Stimulated activated CD8-positive, alpha-beta memory T cell treated with anti-CD3 and anti-CD28 coated beads, Interleukin-7, amount 100 ng/mL, for 4 hours (primary cell): ENCODE measurements at places on chromosomes 6 and 20.

DNA sequence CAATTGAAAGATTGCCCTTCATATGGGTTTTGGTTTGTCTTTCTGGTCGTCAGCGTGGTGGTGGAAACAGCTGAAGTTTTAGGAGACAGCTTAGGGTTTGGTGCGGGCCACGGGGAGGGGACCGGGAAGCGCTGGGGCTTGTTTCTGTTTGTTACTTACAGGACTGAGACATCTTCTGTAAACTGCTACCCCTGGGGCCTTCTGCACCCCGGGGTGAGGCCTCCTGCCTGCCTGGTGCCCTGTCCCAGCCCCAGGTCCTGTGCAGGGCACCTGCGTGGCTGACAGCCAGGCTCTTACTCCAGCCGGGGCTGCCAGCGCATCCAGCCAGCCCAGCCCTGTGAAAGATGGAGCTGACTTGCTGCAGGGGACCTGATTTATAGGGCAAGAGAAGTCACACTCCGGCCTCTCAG, 22.8 kb downstream of the NPEPL1 start:
- no peak for DNase-seq

- no peak for DNase-seq
Measured at GRCh38 chr6:166448432-166448831, 65.7 kb upstream of the MPC1 start.

GRCh38 chr20:18496042-18496441, 983 bp downstream of the RBBP9 start:
- DNase-seq: no peak

- no peak for DNase-seq
Measured at GRCh38 chr6:161318456-161318855, 44.6 kb upstream of the AGPAT4 start.

GRCh38 chr20:59526242-59527225, 77.8 kb upstream of the PHACTR3 start:
- DNase-seq: no peak

GRCh38 chr20:11193241-11193640, 519.4 kb upstream of the JAG1 start:
- DNase-seq: no peak

DNA sequence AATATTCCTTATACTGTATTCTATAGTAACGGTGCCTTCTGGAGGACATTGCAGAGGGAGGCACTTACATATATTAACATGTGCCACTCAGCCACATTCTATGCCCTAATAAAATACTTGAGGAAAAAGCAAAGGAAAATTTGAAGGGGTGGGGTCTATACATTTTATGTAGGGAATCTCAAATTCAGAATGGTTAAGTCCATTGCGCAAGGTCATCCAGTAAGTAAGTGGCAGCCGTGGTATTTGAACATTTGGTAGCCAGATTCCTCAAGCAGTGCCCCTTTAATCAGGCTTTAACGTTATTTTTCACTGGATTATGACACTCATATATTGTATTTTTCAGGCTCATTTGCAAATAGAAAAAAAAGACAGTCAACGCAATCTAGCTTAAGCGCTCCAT, 738.3 kb downstream of the DOK5 start:
- no peak for DNase-seq

- no peak for DNase-seq
Measured at GRCh38 chr6:145028144-145028818, 707.0 kb downstream of the EPM2A start.

DNA sequence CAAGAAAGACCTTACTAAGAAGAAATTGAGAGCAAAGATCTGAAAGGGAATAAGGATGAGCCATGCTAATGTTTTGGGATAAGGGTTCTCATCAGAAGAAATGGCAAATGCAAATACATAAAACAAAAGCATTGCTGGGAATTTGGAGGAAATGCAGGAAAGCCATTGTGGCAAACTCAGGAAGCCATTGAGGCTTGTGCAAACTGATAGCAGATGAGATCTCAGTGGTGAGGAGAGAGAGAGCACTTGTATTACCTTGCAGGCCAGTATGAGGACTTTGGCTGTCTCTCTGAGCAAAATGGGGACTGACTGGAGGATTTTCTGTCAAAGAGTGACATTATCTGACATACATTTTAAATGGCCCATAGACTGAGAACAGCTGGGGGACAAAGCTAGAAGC, 103.0 kb downstream of the ADGRB3 start:
- DNase-seq: no peak

GRCh38 chr20:63930971-63931553, 25.2 kb downstream of the UCKL1 start:
- DNase-seq: no peak

DNA sequence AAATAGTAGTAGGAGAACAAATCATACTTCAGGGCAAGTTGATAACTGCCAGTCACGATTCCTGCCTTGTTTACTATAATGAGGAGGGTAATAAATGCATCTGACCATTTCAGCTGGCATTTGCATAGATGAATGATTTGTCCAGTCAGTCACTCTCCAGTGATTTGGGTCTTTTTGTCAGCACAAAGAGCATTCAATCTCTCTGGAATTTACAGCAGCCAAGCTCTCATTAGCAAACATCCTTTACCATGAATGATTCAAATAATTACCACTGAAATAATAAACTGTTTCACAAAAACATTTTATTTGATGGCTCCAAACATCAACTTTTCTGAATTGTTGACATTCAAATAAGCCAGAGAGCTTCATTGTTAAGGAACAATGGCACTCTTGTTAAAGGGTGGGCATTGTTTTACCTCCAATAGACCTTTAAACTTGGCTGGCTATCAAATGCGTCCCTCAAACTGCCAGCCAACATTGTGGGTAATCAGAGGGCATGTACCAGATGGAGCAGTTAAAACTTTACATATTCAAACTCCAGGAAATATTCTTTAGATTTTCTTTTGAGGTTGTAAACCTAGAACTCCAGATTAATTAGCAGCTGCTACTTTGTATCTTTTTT, 30.0 kb upstream of the FBXL4 start:
- no peak for DNase-seq

- no peak for DNase-seq
Measured at GRCh38 chr20:54515793-54516628, 40.6 kb downstream of the DOK5 start.

GRCh38 chr20:11174861-11175260, 501.1 kb upstream of the JAG1 start:
- DNase-seq: no peak

- DNase-seq: no peak
Measured at GRCh38 chr6:4125933-4126864, 9.2 kb downstream of the ECI2 start.

- DNase-seq: no peak
Measured at GRCh38 chr20:9262653-9263194, 193.8 kb downstream of the PLCB4 start.

DNA sequence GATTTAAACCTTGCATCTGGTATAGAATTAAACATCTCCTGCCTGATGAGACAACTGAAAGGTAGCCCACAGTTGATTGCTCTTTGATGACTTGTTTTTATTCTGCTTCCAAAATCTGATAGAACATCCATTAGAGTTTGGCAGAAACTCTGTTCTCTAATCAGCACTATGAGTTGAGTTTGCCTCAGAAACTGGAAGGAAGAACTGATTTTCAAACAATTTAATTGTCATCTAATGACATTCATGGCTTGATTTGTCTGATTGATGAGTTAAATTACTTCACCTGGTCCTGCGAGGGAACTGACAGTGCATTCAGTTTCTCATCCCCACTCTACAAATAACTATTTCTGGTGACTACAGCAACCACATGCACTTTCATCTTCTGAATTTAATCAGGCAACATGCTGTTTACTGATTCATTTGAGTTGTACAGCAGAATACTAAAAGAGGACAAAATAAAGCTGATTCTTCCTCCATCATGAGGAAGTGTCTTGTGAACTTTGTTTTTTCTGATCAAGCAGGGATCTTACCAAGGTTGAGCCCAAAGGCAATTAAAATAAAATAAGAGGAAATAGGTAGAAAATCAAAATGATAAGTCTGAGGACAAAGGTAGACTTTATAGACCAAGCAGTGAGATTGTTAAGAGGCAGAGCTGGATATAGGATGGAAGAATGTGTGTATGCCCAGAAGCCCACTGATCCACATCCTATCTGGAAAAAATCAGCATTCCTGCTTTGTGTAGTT, 15.7 kb upstream of the MRAP2 start:
- no peak for DNase-seq

DNA sequence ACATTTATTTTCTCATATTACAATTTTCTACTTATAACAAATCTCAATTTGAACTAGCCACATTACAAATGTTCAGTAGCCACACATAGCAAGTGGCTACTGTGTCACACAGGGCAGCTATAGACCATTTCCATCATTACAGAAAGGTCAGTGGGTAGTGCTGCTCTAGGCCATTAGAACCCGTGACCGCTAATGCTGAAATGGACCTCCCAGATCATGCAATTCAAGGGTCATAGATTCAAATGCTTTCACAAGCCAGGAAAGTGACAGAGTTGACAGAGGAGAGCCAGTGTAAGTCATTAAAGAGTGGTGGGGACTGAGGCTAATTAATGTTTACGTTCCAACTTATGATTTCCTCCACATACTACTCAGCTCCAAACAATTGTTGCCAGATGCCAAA, 3.5 kb upstream of the OCSTAMP start:
- no peak for DNase-seq

GRCh38 chr6:8229915-8230756, 127.8 kb upstream of the EEF1E1 start:
- no peak for DNase-seq

DNA sequence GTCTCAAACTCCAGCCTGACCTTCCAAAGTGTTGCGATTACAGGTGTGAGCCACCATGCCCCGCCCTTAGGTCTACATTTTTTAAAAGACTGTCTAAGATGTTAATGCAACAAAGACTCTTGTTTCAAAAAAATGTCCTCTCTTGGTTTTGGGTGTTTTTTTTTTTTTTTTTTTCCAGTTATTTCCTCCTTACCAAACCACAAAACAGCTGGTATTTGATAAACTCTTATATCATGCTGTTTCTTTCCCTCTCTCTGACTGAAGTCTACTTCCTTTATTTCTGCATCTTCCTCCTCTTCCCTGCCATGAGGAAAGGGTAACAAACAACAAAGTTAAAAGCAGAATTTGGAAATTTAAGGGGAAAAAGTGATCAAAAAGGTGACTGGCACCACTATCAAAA, 21.2 kb downstream of the STK38 start:
- no peak for DNase-seq

GRCh38 chr20:38987777-38988176, 25.6 kb downstream of the DHX35 start:
- no peak for DNase-seq

DNA sequence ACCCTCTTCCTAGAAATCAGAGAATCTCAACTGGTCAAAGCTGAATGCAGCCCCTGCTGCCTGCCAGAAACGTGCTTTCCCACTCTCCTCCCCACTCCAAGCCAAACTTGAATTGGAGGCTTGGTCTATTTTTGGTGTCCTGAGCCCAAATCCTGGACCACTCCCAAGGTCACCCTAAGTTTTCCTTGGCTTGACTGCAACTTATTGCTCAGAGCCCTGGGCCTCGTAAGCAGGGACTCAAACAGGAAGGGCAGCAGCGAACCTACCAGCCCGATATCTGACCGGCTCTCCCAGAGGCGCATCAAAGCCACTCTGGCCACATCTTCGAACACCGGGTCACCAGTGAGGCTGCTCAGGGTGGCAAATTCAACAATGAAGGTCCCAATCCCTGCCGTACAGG, 12.7 kb downstream of the EDEM2 start:
- DNase-seq: no peak

DNA sequence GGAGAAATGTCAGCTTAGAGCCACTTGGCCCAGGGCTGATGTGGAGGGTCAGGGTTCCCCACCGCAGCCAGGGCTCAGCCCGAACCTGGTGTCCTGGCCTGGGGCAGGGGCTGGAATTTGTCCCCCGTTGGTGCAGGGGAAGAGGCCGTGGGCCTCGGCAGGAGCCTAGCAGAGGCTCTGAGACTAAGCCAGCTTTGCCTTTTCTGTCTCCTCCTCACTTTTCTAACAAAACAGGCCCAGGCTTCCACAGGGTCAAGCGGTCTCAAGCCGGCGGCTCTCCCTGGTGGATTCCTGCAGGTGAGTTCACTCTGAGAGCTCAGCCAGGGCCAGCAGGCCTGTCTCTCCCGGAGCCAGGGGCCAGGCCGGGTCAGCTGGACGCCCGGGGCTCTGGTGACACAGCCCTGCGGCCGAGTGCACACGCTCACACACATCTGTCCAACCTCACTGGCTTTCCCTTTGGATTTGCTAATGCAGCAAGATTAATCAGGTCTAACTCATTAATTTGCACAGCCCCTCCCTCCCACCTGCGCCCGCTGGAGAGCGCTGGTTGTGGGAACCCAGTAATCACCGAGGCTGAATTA, 2.9 kb upstream of the CHRNA4 start:
- DNase-seq: no peak
